ENCODE measurements at places on chromosomes 12 and 14. TPM values are rescaled to one million over a fixed set of nuclear protein-coding genes. Genes with fewer than 3 reads are reported as not detected.

Gene PPFIA2
- total RNA-seq = not detected

Gene ANKRD9
- total RNA-seq = 18.0 TPM

DNA sequence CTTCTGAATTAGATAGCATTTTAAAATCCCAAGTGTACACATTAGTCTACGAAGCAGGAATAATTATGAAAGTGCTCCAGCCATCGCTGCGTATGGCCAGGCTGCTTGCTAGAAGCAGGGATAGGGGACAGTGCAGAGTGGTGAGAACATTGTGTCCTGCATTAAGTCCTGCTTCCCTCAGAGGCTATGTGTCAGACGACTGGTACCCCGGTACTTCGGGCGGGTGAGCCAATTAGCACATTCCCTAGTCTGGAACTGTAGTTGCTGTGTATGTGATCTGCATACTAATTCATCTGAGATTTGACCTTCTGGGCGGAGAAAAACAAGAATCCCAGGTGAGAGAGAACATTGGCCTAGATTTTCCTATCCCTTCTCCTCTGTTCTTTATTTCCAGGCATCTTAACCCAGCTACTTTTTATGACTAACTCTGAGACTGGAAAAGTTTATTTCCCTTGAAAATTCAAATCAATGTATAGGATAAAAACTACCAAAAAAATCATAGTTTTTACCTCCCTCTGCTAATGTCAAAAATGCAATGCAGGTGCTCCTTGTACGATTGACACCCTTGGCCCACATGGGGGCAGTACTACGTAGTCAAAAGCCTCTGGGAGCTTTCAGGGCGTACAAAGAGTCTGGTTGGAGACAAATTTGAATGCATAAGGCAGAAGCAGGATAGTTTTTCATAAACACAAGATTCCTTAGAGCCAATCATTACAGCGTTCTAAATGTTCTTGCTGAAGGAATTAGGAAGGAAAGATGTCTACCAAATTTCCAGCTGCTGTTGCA is 764.3 kb downstream of the NOVA1 start:
- DNase-seq = no peak

DNA sequence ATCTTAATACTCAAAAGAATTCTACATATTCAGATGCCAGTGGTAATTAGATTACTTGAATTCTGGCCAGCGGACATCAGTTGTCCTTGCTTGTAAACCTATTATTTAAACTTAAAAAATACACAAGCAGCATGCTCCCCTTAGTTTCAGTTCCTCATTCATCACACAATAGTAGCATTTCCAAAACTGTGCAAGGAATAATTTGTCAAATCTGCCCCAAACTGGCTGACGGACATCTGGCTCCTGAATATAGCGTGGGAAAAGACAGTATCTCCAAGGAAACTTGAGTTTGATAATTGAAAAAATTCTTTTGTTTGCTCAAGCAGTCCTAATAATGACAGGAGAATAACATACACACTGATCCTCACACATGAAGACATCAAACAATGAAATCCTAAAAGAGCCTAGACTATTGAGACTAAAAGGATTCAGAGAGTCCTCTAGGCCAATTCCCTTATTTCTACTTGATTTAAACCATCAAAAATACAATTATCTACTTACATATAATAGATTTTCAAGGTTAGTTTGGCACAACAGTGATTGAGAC is 90.4 kb downstream of the KIF21A start:
- no peak for DNase-seq

DNA sequence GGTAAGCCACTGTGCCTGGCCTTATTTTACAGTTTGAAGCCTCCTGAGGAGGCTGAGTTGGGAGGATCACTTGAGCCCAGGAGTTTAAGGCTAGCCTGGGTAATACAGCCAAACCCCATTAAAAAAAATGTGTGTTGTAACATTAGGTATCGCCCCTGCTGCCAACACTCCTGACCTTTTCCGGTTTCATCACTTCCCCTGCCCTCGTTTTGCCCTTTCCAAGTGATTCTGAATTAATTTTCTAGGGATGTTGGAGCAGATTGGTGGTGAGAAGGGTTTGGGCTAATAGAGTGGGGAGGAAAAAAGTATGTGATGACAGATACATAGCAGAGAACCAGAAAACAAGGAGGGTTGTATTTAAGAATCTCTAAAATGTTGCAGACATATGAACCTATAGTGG is 25.6 kb upstream of the C12orf71 start:
- no peak for DNase-seq

DNA sequence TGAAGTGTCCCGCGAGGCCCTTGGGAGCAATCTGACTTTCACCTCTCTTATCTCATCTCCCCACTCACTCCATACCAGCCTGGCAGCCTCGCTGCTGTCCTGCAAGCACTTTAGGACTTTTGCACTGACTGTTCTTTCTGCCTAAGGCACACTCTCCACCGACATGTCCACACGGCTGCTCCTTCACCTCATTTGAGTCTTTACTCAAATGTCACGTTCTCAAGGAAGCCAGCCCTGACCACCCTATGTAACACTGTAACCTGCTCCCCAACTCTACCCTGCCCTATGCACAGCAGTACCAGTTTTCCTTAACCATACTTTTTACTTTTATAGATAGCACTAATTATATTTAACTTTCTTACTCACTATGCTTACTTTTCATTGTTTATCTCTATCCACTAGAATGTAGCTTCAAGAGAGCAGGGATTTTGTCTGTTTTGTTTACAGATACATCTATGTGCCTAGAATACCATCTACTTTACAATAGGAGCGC is 32.0 kb downstream of the PRKD1 start:
- no peak for DNase-seq
